ENCODE measurements at places on chromosomes 6 and 20.

DNA sequence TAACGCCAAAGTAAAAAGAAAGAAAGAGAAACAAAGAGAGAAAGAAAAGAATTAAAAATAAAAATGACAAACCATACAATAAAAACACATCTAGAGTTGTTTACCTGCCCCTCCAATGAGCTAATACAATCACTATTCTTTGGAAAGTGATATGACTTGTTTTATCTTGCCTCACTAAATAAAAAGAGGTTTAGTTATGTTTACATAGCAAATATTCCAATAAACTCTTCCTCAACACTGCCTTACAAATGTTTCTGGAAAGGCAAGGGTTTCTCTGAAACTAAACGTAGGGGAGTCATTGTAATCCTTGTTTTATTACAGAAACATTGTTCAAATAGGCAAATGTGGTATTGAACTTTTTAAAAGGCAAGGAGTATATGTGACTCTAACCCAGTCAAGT lies 396.2 kb downstream of the EPM2A start:
- no peak for DNase-seq

- no peak for DNase-seq
Observed at GRCh38 chr20:24341781-24342180, 127.6 kb upstream of the SYNDIG1 start.

DNA sequence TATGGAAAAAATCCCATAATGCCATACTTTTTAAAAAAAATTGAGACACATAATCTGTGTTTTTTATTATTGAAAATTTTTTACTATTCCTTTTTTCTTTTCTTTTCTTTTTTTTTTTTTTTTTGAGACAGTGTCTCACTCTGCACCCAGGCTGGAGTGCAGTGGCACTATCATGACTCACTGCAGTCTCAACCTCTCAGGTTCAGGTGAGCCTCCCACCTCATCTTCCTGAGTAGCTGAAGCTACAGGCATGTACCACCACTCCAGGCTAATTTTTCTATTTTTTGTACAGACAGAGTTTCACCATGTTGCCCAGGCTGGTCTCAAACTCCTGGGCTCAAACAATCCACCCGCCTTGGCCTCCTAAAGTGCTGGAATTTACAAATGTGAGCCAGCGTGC lies 100.4 kb downstream of the AFG1L start:
- no peak for DNase-seq

- DNase-seq, result no peak
Observed at GRCh38 chr20:50431066-50431450, 79.1 kb upstream of the PTPN1 start.
